Omental fat pad (tissue), 4 donors: ENCODE measurements at places on chromosomes 16 and 17. TPM values are rescaled to one million over a fixed set of nuclear protein-coding genes. Genes with fewer than 3 reads are reported as not detected.
A peak's percentile ranks its signal among the peaks of the same experiment; 100 is the strongest.

- no peak for DNase-seq
Measured at GRCh38 chr17:78128551-78129350, at the start of gene TMC6. TSS of gene TMC6 (minus strand) at chr17:78128755. CDS start at chr17:78126832, 1,923 bp downstream.

GRCh38 chr16:73697336-73697735, 599.3 kb upstream of the PSMD7 start:
- DNase-seq = no peak

LIMD2 gene
- total RNA-seq = 27.0 TPM

- DNase-seq = no peak
Measured at GRCh38 chr17:79183293-79184158, 108.9 kb downstream of the ENGASE start.

DNA sequence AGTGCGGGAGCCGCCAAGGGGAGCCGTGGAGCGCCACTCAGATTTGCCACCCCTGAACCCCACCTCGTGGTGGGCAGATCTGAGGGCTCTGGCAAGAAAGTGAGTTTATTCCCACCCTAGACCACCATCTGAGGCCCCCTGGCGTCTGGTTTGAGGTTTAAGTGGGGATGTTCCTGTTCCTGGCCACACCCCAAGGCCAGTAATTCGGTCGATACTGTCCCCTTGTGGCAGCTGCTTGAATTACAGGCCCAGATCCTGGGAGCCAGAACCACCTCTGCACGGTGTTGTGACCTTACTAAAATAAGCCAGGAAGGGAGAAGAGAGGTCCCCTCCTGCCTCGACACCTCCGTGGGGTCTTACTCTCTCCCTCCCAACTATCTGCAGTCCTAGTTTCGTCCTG, 3.3 kb upstream of the LAT start:
- DNase-seq = no peak

GHDC gene
- total RNA-seq = 41.3 TPM

- no peak for DNase-seq
Measured at GRCh38 chr17:78996781-78997201, 12.8 kb downstream of the CANT1 start.

EPX gene
- total RNA-seq = not detected

- DNase-seq = no peak
Measured at GRCh38 chr17:65115839-65116238, 21.3 kb upstream of the RGS9 start.

DNA sequence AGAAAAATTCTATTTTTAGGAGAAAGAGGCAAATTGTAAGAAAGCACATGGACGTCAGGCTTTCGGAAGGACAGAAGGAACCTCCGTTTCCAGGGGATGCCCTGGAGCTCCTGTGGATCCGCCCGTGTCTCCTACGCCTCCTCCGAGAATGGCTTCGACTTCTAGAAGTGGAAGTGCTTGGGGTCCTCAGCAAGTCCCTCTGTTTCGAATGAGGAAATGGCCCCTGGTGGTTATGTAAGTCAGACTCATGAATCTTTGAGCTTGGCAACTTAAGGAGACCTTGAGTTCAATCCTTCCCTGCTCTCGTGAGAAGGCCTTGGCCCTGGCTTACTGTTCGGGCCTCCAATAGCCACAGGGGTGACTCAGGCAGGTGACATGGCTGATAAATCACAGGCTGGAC, 38.9 kb downstream of the COX4I1 start:
- DNase-seq = no peak

DNA sequence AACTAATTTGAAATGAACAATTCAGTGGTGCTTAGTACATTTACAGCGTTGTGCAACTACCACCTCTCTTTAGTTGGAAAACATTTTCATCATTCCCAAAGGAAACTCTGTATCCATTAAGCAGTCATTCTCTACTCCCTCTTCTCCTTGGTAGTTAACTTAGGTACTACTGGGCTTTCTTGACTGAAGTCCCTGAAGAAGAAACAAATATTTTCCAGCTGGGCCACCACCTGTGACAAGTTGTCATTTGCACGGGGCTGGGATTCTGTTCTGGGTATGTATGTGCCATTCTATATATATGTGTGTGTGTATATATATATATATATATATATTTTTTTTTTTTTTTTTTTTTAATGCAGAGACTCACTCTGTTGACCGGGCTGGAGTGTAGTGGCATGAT, 15.4 kb upstream of the RMI2 start:
- DNase-seq = no peak

CCL17 gene
- total RNA-seq = not detected

- DNase-seq = no peak
Measured at GRCh38 chr17:44281570-44281969, 13.6 kb upstream of the SLC4A1 start.

- DNase-seq = no peak
Measured at GRCh38 chr16:86193528-86194193, 294.7 kb downstream of the IRF8 start.

DNA sequence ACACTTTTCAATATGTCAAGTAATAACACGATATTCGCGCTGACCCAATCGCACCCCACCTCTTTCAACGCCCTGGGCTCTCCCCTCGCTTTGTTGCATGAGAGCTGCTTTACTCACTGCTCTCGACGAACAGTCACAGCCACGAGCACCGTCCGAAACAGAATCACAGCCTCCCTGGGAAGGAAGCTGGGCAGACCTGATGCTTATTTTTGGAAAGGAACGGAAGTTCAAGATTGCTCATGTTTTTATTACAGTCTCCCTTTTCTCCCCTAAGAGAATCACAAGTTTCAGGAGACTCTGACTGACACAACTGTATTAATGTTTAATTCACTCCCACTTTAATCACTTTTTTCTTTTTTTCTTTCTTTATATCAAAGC, 67.8 kb downstream of the ANKRD11 start:
- no peak for DNase-seq

GRCh38 chr17:61338874-61339478, 60.7 kb upstream of the TBX2 start:
- DNase-seq = no peak

DNA sequence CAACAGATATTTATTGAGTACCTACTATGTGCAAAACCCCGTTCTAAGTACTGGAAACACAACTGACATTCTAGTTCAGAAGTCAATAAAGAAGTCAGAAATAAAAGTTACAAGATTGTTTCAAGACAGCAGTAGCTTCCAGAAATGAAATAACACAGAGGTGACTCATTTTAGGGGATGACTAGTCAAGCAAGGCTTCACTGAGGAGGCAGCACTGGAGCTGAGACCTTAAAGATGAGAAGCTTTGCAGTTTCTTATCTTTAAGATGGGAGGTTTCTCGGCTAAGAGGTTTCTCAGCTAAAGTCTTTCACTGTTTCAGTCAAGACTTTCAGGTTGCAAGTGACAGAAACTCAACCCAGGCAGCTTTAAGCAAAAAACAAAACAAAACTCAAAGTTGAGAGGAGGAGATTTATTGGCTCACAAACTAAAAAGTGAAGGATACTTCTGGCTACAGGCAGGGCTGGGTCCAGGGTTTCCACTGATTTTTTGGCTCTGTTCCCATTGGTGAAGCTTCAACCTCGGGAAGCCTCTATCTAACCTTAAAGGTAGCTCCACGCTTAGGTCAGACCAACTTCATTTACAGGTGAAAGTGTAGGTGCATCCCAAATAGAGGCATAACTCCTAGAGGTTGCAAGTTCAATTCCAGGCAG, 7.4 kb upstream of the MMP2 start:
- no peak for DNase-seq

GRCh38 chr17:79391376-79392233, 219.2 kb downstream of the RBFOX3 start:
- peak; percentile 60 for DNase-seq

- DNase-seq = peak; percentile 62
Measured at GRCh38 chr16:527015-527903, at the start of gene CAPN15. TSS of gene CAPN15 (plus strand) at chr16:527712. CDS start at chr16:546839, 19,127 bp downstream.

NXPH3 gene
- 5.2 TPM for total RNA-seq

SLC47A1 gene
- total RNA-seq = 6.2 TPM

- DNase-seq = no peak
Measured at GRCh38 chr16:2790631-2791030, 3.3 kb upstream of the PRSS33 start.
